ENCODE measurements at places on chromosomes 7 and 10.

- DNase-seq = no peak
These were observed 177.9 kb upstream of the PLXDC2 start for GRCh38 chr10:19638182-19638895.

- DNase-seq = no peak
These were observed 78.1 kb downstream of the CXCL12 start for GRCh38 chr10:44306762-44307161.

- DNase-seq = no peak
These were observed 26.9 kb downstream of the RAMP3 start for GRCh38 chr7:45184326-45185027.

GRCh38 chr7:93945083-93945482 lies 23.5 kb downstream of the GNG11 start:
- no peak for DNase-seq

DNA sequence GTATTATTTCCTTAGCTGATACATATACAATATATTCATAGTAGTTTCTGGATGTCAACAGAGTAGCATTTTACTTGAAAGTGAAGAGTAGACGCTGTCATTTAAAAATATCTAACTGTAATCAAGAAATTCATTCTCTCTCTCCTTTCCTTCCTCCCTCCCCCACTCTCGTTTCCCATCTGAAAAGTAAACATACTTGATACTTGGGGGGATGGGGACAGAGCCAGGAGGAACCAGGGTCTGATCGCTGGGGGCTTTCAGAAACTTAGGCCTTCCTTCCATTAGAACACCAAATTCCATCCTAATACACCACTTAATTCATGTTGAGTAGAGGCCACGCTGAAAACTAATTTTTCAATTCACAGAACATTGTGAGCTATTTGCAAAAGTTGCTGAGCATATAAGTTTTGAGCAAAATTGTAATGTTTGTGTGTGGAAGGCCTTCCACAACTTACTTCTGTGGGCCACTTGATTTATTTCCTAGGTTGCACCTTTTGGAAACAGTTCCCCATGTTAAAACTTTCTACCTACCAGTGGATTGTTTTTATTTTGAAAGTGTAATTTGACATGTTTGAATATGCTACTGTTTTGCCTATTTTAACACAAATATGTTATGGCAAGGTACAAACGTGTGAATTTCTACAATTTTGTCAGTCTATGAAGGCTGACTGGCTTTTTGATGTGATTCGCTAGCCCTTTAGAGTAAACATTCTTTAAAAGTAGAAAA lies 35.2 kb downstream of the CNPY1 start:
- no peak for DNase-seq

DNA sequence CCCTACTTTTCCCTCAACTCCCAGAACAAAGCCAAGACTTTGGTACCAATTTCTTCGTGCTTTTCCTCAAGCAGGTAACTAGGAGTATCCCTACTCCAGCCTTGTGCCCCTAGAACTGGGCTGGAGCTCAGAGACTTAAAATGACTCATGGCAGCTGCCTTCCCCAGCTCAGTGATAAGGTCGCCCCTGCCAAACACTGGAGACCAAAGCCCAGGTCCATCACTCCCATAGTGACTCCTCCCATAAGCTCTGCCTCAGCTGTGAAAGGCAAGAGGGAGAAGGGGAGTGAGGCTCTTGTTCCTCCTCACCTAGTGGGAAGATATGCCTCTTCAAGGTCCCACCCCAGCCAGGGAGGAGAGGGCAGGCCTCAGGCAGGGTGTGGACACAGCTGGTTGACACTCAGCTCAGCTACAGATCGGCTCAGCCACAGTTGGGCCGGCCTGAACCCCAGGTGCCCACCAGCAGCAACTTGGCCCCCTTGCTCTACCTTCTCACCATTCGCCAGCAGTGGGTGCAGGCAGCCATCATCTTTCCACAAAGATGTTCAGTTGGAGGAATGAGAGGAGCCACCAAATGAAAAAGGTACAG lies 13.8 kb upstream of the CYREN start:
- no peak for DNase-seq

DNA sequence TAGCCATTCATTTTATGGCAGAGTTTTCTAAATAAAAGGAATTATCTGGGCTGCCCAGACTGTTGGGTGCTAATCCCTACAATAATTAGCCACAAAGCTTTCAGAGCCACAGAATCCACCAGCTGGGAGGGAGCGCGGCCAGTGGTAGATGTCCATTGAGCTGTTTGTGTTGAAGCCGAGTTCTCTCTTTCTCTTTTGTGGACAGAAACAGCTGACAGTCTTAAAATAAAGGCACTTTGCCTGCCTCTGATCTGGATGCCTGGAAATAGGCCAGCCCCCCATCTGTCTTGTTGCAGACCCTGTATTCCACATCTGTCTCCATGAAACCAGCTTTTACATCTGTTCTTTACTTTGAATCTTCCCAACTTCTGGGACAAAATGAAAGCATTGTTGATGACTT lies 66.1 kb downstream of the MTPN start:
- DNase-seq = no peak

DNA sequence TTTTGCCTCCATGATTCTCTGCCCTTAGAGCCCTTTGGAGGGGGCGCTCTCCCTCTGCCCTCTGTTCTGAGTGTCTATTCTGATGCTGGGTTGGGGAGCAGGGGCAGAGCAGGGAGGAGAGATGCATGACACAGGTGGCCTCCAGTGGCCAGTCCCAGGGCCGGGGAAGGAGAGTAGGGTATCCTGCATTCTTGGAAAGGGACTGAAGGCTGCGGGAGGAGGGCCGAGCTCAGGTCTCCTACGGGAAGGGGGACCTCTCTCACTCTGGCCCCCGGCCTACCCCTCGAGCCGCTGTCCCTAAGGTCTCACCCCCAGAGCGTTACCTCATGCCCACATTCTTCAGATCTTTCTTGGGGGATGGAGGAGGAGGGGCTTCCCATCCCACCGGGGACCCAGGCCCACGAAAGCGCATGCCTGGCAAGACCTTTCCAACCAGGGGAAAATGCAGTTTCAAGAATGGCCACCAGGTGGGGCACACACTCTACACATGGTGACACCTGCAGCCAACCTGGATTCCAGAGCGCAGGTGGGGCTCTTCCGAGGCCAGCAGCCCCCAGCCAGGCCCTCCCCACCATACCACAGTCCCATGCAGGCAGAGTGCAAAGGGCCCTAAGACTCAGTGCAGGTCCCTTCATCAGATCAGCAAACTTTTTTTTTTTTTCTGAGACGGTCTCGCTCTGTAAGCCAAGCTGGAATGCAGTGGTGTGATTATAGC lies 86.4 kb downstream of the MYL10 start:
- peak; percentile 33 for DNase-seq

DNA sequence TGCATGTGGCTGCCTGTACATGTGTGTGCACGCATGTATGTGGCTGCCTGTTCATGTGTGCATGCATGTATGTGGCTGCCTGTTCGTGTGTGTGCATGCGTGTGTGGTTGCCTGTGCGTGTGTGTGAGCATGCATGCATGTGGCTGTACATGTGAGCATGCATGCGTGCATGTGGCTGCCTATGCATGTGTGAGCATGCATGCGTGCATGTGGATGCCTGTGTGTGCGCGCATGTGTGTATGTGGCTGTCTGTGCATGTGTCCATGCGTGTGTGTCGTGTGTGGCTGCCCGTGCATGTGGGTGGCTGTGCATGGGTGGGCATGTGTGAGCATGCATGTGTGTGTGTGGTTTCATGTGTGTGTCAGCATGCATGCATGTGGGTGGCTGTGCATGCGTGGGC lies 218.3 kb downstream of the ELFN1 start:
- no peak for DNase-seq

DNA sequence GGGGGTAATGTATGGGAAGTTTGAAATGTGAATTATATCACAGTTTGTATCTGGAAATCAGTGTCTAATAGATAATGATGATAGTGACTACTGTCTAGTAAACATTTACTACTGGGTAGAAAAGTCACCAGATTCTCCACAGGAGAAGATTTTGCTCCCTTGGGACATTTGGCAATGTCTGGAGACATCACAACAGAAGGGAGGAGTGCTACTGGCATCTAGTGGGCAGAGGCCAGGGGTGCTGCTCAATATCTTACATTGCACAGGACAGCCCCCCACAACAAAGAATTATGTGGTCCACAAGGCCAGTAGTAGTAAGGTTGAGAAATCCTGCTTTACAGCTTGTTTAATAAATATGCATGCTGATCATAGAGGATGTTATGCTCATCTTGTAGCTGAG lies 92.3 kb upstream of the PRPS1L1 start:
- peak; percentile 9 for DNase-seq

GRCh38 chr7:106138776-106139175 lies 26.7 kb upstream of the SYPL1 start:
- no peak for DNase-seq

- DNase-seq = no peak
These were observed 8.8 kb upstream of the TYSND1 start for GRCh38 chr10:70155255-70155838.

DNA sequence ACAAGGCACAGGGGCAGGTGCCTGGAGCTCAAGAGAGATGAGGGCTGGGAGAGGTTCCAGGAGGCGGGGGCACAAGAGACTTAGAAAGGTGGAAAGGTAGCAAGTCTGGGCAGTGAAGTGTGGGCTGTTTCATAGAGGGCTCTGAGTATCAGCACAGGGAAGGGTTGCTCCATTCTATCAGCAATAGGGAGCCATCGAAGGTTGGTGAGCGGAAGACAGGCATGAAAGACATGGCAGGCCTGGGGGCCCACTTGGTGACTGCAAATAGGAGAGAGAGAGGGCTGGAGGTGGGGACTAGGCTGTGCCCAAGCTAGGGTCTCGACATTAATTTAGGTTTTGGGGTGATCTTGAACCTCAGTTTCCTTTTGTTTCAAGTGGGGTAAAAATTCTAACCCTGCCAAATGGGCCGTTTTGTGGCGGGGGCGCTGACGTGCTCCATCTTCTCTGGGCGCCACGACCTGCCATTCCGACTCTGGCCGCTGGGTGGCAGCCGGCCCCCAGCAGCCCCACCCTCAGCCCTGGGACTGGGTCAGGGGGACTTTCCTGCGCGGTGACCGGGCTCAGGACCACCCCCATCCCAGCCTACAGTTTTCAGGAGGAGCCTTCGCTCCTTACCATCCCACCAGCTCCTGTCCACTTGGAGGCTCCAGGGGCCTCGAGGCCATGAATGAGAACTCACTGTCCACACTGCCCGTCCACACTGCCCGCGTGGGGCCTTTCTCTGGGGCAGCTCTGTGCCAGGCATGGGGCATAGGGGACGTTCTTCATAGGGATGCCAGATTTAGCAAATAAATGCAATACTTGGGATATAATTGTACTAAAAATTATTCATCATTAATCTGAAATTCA lies 37.2 kb upstream of the PCBD1 start:
- no peak for DNase-seq

DNA sequence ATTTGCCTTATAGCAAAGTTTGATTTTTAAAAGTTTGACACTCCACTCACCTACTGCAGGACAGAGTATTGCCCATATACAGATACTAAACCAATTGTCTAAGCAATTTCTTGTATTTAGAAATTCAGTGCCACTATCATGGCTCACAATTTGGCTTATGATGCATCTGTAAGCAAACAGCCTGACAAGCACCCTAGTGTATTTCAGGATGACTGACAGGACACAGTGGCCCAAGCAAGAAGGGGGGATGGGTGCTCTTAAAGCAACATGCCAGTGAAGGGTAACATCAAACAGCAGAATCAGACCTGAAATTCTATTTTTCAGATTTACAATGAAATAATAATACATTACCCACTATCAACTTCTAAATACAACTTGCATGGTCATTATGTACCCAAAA lies 30.5 kb downstream of the CTNNA3 start:
- DNase-seq = no peak

- no peak for DNase-seq
These were observed 24.8 kb downstream of the TLX1 start for GRCh38 chr10:101155896-101156295.
